NCI-H345 (cell line): ENCODE measurements at places on chromosomes 5 and 9.

- peak; percentile 55 for DNase-seq
Measured at GRCh38 chr9:71604197-71605063, 163.9 kb downstream of the CEMIP2 start.

DNA sequence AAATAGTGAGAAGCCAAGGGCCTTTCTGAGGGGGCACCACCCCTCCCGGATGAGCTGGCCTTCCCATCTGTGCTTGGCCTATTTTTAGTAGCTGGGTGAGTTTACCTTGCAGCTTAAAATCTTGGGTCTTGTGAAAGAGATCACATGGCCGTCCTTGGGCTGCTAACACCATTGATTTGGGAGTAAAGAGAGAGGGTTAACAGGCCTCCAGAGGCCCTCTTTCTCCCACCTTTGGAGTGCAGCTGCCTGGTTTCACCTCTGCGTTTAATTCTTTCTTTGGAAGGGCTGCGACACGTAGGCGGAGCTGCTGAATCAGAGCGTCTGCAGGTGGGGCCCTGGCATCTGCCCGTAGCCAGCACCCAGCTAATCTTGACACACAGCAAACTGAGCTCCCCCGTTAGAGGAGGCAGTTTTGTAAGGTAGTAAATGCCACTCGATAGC lies 12.8 kb downstream of the OLFM1 start:
- DNase-seq: peak; percentile 50

GRCh38 chr5:125409861-125410536 lies 663.6 kb upstream of the ZNF608 start:
- DNase-seq: peak; percentile 77

DNA sequence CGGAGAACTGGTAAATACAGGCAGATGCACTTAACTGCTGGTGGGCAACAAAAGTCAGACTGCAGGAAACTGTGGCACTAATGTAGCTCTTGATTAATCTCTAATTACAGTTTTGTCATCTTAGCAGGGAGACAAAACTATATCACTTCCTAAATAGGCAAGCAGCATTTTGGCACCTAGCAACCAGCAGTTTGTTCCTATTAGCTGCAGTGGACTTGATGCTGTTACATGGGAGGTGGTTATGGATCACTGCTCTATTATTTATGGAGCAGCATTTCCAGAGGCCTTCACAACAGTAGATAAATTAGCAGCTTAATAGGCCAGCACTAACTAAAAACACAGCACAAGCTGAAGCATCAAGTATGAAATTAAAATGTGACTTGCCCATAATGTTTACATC lies 518.3 kb upstream of the ITGA1 start:
- peak; percentile 40 for DNase-seq

- DNase-seq: no peak
Measured at GRCh38 chr5:139027150-139027549, 152.0 kb upstream of the LRRTM2 start.

DNA sequence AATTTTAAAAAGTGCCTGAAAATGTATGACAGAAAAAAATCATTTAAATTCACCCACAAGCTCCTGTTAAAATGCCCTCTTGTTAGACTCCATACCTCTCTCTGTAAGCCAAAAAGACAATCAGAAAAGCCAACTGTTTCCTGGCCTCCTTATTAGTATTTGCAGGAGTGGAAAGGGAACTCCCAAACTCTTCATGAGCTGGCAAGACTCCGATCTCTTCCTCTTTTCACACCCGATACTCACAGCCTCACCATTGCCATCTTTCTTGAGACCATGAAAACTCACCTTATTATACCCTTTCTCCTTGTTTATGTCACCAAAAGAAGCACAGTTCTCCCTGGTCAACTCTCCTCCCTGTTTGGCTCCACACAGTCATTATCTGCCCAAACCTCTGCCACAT lies 197.8 kb downstream of the DMAC1 start:
- DNase-seq: no peak

- peak; percentile 62 for DNase-seq
Measured at GRCh38 chr5:10452768-10453331, 11.2 kb downstream of the ROPN1L start.

GRCh38 chr5:62143268-62144229 lies 162.5 kb upstream of the KIF2A start:
- DNase-seq: peak; percentile 12

DNA sequence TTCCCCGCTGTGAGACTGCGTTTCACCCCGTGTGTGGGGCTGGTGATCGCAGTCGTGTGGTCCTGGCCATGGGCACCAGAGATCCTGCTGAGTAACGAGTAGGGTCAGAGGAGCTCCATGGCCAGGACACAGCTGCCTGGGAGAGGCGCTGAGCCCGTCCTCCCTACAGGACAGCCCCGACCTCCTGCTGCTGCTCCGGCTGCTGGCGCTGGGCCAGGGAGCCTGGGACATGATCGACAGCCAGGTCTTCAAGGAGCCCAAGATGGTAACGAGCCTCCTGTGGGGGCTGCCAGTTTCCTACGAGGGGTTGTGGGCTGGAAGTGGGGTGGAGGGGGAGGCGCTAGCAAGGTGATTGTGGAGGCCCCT lies 11.0 kb downstream of the NELFB start:
- DNase-seq: no peak

DNA sequence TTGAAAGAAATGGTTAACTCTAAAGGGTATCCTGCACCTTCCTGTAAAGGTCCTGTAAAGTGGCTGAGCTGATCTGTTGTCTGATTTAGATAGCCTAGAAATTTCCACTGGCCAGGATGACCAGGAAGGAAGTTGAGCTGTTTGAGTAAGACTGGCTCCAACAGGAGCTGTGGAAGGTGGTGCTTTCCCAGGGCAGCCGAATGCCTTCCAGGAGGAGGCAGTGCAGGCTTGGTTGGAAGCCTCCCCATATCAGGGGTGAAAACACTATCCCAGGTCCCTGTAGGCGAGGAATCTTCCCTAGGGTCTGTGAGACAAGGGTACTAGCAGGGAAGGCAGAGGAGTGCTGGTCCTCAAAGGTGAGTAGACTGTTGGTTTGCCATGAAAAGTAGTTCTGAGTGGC lies 98.4 kb downstream of the LIX1 start:
- DNase-seq: no peak

GRCh38 chr5:108515517-108516105 lies 133.7 kb upstream of the FBXL17 start:
- no peak for DNase-seq

DNA sequence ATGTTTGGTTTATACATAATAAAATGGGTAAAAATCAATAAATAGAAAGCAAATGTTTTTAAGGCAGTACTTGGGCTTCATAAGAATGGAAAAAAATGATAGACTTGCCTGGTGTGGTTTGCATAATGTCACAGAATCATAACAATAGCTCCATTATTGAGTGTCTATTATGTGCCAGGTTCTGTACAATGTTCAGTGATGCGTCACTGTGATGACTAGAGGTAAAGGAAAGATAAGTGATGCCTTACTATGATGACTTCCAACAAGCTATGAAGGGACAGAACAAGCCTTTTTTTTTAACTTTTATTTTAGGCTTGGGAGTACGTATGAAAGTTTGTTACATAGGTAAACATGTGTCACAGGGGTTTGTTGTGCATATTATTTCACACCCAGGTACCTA lies 128.8 kb downstream of the TMC1 start:
- no peak for DNase-seq

DNA sequence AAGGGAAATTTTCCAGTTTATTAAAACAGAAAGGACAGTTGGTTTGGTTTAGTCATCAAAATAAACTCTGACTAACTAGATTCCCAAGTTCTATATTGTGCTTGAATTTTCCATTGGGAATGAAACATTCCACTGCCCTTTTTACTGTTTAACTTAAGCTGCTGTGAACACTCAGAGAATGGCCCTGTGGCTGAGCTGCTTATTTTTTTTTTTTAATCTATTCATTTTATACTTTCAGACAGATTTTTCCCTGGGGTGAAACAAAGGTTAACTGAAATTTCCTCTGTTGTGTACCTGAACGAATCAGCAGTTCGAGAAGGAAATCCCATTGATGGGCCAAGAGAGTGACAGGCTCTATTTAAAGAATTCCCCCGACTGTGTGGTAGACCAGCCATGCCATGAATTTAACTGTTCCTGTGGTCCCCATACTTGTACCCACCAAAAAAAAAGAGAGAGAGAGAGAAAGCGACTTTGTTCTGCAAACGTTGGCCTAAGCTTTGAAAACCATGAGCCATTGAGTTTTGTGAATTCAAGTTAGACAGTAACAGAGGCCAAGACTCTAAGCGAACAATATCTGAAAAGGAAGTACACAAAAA lies 138.7 kb upstream of the GRHPR start:
- no peak for DNase-seq

DNA sequence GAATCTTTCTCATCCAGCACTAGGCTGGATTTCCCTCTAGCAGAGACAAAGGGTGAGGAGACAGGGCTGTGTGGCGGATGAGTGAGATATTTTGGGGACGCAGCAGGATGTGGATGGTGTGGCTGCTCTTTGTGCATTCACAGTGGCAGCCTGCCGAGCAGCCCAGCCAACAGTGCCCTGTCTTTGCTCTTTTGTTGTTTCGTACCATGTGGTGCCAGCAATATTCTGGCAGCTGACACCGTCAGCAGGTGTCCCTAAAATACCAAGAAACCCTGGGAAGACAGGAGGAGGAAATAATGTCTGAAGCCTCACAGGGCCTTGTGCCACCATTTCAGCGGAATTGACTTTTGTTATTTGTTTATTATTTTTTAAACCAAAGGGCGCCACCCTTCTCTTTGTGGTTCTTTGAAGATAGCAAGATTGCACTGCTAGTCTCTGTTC lies 141.4 kb downstream of the CCDC192 start:
- peak; percentile 69 for DNase-seq

GRCh38 chr5:4995014-4995413 lies 145.1 kb upstream of the ADAMTS16 start:
- DNase-seq: no peak

- no peak for DNase-seq
Measured at GRCh38 chr5:15483351-15484097, 16.5 kb upstream of the FBXL7 start.

DNA sequence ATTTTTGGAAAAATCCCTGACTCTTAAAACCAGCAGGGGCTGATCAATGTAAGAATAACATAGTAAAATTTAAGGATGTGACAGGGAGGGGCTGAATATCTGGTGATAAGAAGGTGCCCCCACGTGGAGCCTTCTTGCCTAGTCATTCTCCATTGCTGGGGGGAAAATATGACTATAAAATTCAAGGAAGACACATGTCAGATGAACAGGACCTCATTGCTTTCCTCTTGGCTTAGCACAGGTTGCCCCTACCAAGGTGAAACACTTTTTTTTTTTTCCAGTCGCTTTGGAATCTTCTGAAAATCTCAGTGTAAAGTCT lies 310.9 kb downstream of the EFNA5 start:
- no peak for DNase-seq

- no peak for DNase-seq
Measured at GRCh38 chr9:134619448-134619982, 22.1 kb upstream of the COL5A1 start.

DNA sequence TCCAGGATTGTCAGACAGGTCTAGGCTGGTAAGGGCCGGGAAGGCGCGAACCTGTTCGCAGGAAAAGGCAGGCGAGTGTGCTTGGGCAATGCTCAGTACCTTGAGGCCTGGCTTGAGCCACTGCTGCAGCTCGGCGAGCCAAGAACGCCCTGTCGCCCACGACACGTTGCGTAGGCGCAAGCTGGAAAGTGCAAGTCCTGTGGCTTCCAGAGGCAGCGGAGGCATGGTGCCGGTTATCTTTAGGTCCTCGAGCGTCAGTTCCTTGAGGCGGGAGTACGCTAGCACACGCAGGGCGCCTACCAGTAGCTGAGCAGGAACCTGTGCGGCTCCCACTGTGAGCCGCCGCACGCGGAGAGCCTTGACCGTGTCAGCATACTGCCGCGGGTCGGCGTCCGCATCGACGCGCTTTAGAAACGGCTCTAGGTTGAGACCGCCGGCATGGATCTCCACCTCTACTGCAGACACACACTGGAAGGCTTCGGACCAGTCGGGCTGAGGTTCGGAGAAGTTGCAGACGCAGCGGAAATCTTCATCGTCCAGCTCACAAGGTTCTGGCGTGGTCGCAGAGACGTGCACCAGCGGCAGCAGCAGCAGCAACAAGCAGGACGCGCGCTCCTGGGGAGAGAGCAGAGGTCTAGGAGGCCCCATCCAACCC lies 482 bp downstream of the CD14 start:
- peak; percentile 11 for DNase-seq

DNA sequence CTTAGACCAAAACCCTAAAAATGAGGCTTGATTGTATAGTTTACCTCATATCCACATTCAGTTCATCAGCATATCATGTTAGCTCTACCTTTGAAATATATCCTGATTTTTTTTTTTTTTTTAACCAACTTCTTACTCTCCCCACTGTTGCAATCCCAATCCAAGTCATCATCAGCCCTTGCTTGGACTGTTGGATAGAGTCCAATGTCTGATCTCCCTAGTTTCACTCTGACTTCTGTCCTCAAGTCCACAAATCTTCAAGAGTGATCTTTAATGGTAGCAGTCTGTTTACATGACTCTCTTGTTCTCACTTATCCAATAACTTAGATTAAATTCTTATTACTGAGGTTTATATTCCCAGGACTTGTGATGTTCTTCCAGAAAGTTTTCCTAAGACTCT lies 30.8 kb downstream of the NAA35 start:
- no peak for DNase-seq

GRCh38 chr5:39211773-39212172 lies 7.6 kb downstream of the FYB1 start:
- no peak for DNase-seq

- no peak for DNase-seq
Measured at GRCh38 chr5:58493141-58493540, 1.9 kb downstream of the GAPT start.

DNA sequence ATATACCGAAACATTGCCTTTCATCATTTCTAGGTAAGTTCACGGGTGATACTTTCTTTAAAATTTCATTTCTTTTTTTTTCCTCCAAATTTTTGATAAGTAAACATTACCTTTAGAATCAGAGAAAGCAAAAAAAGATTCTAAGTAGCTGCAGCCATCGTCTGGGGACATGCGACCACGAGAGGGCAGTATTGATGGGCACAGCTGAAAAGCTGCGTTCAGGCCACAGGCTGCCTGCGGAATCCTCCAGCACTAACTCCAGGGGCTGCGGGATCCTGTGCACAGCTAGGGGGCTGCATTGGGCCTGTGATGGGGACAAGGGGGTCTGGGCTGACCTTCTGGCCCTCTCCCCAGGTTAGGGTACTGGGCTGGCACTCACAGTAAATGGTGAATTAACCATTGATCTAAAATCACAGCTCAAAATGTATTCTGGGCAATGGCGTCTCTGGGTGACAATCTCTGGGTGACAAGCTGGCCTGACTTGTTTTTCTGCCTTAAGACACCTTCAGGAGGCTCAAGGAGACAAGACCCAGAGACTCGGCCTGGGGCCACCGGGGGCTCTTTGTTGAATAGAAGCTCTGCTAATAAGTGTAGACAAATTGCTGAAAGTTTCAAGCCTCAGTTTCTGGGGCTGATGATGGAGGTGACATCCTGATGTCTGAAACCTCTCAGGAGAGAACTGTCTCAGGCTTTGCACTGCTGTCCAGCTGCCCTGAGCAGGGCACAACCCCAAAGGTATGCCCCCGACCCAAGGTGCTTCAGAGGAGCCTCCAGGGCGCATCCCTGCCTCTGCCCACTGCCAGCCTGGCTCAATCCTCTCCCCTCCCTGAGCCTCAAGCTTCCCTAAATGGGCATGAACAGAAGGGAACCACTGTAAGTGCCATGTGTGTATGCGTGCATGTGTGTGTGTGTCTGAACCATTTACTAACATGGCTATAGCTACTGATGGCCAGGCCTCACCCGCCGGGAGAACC lies 44.3 kb upstream of the SARDH start:
- no peak for DNase-seq
